ENCODE measurements at places on chromosomes 1 and 21.

DNA sequence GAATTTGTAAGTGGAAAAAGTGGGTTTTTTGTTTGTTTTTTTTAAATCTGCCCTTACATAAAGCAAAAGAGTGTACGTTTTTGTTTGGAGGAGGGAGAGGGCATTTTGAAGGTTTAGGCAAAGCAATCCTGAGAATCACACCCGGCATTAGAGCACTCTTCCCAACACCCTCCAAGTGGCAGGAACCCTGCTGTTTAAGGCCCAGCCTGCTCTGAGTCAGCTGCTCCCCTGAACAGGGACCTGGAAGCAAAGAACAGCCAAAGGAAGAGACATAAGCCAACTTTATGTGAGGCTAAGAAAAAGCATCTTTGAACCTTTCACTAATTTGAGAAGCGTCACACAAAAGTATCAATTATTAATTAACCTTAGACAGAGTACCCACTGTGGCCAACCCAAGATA is 16.9 kb downstream of the MTFR1L start:
- DNase-seq = no peak

DNA sequence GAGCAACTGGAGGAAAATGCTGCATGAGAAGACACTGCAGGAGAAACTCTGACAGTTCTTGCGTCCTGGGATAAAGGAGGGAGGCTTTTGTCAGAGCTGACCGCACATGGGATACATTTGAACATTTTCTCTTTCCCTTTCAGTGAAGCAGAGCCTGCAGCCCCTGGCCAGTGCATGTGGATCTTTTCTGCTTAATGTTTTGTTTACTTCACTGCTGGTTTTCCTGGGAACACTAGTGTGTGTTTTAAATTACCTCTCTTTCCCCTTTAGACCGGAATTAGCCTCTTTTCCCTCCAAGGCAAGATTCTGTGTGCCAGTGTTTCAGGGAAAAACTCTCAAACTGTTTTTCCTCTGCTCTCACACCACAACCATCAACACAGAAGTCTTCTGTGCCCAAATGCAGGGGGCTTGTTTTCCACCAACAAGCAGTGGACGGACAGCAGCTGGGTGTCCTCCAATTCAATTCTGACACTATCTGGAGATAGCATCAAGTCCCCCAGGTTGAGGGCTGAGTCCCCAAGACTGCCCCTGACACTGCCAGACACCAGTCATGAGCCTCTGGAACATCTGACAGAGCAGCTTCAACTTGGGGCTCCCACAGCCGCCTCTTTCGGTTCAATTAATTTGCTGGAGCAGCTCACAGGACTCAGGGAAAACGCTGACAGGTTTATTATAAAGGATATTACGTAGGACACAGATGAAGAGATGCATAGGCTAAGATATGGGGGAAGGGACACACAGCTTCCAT is 136.2 kb downstream of the RHOU start:
- DNase-seq = no peak

DNA sequence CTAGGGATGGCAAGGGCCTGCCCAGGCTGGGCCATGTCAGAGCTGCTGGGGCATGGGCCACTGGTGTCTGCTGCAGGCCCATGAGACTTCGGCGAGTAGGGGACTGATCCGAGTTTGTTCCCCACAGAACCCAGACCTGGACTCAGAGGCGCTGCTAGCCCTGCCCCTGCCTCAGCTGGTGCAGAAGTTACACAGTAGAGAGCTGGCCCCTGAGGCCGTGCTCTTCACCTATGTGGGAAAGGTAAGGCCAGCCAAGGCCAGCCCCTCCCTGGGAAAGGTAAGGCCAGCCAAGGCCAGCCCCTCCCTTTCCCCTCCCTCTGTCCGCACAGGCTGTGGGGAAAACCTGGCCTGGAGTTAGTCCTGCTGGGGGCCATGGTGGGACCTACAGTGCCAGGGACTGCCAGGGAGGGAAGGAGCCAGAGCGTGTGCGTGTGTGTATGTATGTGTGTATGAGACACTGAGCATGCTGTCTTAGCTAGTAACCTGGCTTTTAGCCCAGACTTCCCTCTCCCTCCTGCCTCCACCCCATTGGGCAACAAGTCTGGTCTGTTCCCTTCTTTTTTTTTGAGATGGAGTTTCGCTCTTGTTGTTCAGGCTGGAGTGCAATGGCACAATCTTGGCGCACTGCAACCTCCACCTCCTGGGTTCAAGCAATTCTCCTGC is 8.0 kb downstream of the FAAH start:
- DNase-seq = peak; percentile 96

GRCh38 chr1:190391582-190391981 is 86.1 kb downstream of the BRINP3 start:
- no peak for DNase-seq

- DNase-seq = no peak
Measured at GRCh38 chr1:193309936-193310475, 123.6 kb upstream of the B3GALT2 start.

DNA sequence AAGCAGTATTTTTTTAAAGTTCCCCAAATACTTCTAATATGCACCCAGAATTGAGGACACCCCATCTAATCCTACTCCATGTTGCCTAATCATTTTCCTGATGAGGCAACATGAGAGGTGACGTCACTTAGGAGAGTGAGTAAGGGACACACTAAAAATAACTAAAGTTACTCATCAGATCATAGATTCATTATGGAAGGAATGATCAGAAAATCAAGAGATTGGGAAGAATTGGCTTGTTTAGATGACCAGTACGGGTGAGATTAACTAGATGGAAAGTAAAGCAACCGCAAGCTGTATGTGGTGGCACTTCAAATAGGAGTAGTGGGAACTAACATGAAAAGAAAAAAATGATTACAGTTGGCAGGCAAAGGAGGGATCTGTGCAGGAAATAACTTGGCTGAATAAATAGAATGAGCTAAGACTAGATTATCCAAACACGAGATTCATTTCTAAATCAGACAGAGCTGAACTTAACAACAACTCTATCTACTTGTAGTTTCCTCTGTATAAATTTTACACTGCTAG is 61.4 kb upstream of the CXADR start:
- DNase-seq = peak; percentile 91

DNA sequence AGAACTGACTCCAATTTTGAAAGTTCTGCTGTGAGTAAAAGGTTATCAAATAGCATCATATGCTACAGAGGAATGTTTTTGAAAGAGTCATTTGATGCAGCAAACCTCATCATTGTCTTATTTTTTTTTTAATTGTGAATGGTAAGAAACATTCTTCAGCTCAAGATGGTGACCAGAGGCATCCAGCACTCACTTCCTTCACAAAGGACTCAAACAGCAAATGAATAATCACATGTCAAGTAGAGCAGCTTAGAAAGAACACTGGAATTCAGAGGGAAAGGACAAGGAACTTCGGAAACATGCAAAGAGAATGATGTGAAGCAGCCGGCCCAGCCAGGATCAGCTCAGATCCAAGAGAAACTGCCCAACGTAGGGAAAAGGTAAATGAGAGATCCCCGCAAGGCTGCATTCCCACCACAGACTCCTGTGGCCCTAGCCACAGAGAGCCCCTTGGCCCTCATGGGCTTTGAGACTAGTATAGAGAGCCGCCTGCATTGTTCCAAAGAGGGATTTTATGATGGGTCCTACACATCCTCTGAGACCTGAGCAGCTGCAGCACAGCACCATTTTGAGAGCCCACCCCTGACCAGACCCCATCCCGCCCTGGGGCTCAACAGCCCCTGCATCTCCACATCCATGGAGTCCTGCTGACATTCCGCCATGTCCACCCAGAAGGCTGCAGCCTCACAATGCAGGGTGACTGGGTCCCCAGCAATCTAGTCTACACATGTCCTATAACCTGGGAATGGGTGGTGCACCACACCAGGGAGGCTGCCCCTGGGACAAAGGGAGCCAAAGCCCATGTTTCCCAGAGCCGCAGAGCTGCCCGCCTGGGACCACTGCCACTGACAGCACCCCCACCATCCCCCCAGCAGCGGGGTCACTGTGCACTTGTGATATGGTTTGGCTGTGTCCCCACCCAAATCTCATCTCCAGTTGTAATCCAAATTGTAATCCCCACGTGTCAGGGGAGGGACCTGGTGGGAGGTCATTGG is 21.2 kb upstream of the UTS2 start:
- DNase-seq = no peak

DNA sequence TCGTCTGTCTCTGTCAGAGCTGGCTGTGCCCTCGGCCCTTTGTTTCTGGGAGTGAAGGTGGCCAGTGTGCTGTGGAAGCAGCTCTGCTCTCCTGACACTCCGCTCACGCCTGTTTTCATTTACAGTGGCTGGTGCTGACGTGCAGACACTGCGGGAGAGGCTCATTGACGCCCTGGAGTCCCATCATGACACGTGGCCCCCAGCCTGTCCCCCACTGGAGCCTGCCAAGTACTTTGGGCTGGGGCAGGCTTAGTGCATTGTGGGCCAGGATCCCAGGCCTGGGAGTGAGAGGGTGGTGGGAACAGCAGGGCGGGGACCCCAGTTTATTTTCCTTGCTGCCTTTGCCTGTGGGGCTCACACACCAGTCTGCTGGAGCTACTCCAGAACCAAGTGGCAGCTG is 21.1 kb downstream of the QSOX1 start:
- DNase-seq = no peak

- DNase-seq = no peak
Measured at GRCh38 chr1:47617381-47618221, 179.8 kb downstream of the FOXD2 start.

DNA sequence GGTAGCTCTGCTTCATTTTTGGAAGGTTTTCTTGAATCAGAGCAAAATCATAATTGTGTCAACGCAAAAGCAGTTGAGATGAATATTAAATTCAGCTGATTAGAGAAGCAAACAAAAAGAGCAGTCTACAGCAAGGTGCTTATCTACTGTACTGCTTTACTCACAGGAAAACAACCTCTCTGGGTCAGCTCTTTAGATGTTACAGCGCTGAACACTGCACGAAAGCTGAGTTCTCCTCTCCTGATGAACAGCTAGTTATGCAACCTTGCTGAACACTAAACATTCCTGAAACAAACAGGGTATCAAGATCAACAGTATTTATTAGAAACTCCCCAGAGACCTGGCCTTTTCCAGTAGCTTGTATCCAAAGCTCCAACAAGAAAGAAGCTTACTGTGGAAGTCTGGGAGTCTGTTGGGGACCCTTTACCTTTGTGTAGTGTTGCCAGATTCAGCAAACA is 41.3 kb downstream of the TBCE start:
- DNase-seq = no peak

DNA sequence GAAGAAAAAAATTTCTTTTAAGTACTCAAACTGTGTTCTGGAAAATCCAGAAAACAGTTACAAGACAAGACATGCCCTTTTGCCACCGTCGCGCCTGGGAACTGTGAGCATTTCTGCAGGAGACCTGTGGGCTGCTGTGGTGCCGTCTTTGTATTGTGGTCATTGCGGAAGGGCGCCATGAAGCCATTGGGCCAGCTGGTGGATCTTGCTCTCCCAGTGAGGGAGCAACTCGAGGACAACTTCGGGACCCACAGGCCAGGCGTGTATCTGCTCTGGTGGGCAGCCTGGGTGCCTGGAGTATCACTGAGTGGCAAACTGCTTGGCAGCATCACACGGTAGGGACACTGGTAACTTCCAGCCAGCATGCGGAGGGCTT is 3.8 kb upstream of the THEMIS2 start:
- no peak for DNase-seq

- DNase-seq = no peak
Measured at GRCh38 chr1:19086176-19086875, 123.7 kb downstream of the UBR4 start.

DNA sequence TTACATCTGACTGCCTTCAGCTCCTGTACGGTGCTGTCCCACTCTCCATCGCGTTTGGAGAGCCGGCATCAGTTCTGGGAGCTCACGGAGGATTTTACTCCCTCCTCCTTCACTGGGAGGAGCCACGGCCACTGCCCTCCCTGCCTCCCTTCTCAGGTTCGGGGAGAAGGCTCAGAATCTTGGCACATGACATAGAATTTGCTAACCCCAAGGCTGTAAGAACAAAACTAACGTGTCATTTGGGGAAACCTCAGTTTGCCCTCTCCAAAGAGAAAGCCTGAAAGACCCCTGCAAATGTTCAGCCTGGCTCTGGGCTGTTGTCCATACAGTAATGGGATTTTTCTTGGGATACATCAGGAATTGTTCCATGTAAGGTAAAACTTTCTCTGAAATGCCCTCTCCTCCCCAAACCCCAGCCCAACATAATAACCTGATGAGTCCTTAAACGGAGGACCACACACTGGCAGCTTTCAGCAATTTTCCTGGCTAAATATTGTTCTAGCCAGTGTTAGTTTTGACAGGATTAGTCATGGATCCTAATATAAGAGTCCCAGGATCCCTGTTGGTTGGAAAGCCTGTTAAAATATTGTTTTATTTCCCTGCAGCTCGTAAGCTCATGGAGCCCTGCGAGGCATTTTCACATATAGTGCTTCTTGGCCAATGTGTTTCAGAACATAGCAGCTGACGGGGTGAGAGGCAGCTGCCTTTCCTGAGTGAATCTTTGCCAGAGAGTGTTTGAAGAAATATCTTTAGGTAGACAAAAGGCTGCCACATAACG is 98.8 kb downstream of the RHOU start:
- no peak for DNase-seq

Measured in fibroblast of mammary gland (primary cell).